Activated CD8-positive, alpha-beta T cell treated with anti-CD3 and anti-CD28 coated beads, Interleukin-2, amount 10 ng/mL, durations not matched to agents 7 days and 5 days (primary cell): ENCODE measurements at places on chromosomes 6 and 20.

DNA sequence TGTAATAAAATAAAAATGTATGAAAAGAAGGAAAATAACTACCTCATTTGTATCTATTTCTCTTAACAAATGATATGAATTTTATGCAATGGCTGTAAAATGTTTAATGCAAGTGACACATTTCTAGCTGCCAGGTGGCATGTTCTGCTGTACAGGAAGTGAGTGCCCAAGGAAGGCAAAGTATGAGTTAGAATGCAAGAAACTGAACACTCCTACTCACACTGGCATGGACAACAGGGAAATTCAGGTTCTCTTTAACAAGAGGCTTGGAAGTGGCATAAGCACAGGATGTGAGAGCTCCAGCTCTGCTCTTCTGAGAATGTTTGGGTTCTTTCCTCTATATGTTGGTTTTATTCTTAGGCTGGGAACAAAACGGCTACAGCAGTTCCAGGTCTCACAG is 20.4 kb upstream of the LAMA4 start:
- DNase-seq = no peak

GRCh38 chr20:19644085-19644484 is 114.0 kb upstream of the RIN2 start:
- DNase-seq = no peak

GRCh38 chr6:4969609-4970285 is 34.1 kb downstream of the RPP40 start:
- no peak for DNase-seq

- DNase-seq = no peak
These were observed 2.4 kb downstream of the METTL24 start for GRCh38 chr6:110355727-110356126.

GRCh38 chr6:122996794-122997505 is 915 bp downstream of the CLVS2 start:
- no peak for DNase-seq

DNA sequence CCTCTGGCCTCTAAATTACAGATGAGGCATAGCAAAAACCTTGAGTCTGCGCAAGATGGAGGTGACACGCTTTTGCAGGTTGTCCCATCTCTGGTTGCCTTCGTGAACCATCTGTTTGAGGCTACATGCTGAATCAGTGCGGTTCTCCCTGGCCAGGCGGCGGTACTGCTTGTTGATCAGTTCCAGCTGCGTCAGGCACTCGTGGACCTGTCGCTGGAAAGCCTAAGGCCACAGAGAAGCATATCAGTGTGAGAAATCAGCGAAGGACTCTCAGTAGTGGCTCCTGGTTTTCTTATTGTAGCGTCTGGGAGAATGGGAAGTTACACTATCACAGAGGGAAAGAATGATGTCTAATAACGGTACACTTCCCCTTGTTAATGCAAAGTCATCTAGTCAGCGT is 344.4 kb downstream of the ESR1 start:
- no peak for DNase-seq

- no peak for DNase-seq
These were observed 2.5 kb downstream of the DCDC2 start for GRCh38 chr6:24355393-24355792.

DNA sequence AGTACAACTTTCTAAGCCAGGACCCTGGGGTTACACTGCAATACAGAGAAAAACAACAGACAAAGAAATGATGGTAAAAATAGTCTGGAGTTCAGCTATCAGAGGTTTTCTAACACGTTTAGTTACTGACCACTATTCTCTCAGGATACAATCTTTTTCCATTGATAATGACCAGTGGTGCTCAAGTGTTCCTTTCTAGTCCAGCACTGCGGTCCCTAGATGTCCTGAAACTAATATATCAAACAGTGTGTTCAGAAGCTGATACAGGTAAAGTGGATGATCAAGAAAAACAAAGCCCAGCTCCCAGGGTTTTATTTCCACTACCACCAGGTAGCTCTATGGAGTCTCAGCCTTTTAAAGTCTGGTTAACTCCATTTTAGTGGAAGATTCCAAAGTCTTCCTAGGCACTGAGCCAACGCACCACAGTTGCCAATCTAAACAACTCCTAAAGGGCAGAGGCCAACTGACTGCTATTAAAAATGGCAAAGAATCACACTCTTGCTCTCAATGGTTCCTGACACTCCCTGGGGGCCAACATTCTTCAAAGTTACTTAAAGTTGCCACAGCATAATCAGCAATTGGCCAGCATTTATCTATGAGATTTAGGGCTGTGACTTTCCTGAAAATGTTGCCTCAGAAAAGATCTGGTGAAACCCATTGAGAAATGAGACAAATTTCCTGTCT is 38.2 kb downstream of the DZANK1 start:
- DNase-seq = no peak

GRCh38 chr6:121856296-121856695 is 420.9 kb downstream of the GJA1 start:
- DNase-seq = no peak

DNA sequence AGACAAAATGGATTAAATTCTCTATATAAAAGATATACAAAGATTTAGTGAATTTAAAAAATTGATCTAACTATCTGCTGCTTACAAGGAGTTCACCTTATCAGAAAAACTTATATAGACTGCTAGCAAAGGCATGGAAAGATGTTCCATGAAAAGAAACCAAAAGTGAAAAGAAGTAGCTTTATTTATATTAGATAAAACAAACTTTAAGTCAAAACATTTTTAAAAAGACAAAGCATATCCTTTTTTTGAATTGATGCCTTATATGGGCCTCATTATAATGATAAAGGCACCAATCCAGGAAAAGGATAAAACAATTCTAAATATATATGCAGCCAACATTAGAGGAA is 334.2 kb downstream of the MEI4 start:
- DNase-seq = no peak

DNA sequence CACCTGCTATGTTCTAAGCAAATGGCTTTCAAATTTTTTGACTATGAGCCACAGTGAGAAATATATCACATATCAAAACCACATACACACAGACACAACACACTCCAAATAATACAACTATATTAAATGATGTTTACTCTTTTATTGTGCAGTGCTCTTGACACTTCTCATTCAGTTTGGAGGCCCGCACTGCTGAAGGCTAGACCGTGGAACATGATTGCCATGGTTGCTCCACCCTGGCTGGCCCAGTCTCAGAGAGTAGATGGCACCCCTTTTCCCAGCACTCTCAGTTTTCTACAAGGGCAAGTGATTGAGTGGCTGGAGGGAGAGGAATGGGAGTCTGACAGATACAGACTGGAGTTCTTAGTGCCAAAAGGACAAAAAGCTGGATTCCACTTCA is 86.9 kb downstream of the SH3BGRL2 start:
- DNase-seq = no peak

DNA sequence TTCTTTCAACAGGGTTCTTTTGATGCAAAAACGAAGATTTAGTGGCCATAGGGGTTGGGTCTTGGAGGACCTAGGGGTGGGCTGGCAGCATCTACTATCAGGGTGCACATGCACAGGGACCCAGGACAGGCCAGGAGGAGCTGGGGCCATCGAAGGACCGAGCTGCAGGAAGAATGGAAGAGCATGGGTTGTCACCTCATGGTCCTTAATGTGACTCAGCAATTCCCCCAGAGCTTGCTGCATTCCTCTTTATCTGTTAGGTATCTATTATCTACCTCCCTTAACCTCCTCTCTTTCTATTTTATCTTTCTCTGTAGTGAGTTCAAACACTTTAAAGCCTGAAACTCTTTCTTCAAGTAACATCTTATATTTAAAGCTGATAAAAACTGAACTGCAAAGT is 167.0 kb downstream of the AIG1 start:
- DNase-seq = no peak

GRCh38 chr6:22322103-22323030 is 25.5 kb upstream of the PRL start:
- no peak for DNase-seq

- no peak for DNase-seq
These were observed 714 bp upstream of the RTEL1 start for GRCh38 chr20:63657260-63657936.

GRCh38 chr20:2006452-2007361 is 12.8 kb upstream of the PDYN start:
- DNase-seq = peak; percentile 58

- DNase-seq = no peak
These were observed 57.0 kb upstream of the EPB41L1 start for GRCh38 chr20:36097337-36098151.

DNA sequence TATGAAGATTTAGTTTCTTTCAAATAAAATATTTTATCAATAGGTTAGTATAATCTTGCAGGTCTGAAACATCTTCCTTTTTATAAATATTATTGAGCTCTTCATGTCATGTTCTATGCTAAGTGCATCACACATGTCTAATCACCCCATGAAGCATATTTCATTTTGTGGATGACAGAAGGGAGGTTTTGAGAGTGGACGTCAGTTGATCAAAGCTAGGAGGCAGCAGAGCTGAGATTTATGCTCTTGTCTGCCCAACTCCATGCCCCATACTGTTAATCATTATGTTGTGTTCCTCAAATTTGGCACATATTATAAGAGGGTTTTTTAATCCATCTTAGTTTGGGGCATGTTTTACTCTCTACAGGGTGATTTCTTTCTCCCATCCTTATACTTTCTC is 22.7 kb downstream of the DSE start:
- no peak for DNase-seq

DNA sequence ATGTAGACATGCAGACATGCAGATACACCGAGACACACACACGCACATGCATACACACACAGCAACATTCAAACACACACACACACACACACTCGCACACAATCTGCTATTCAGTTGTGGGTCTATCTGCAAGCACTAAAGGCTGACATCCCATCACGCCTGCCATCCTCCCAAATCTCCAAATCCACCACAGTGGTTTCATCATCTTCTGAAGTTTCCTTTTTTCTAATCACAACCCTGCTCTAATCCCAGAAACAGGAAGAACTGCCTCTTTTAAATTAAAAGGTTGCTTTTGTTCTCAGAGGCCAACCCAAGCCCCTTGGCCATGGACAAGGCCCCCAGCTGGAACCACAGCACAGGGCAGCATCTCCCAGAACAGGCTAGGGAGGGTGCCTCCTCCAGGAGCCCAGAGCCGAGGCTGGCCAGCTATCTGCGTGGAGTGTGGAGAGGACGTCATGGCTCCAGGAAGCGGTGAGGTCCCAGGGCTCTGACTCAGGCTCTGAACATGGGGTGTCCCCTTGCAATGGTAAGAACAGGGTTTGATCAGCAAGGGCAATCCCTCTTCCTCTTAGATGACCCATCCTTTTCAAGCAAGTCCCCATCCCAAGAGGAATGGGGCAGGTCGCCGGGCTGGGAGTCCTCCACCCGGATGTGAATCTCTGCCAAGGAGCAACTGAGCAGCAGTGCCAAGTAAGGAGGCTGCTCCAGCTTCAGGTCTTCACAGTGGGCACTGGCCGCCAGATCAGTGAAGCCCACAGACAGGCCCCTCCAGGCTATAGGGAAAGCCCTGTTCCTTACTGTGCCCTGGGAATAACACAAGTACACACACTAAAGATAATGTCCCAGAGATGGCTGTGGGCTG is 14.7 kb downstream of the FOXF2 start:
- DNase-seq = no peak

- no peak for DNase-seq
These were observed 50.3 kb downstream of the UTRN start for GRCh38 chr6:144335311-144335861.
